ENCODE measurements at places on chromosomes 2 and 18.

DNA sequence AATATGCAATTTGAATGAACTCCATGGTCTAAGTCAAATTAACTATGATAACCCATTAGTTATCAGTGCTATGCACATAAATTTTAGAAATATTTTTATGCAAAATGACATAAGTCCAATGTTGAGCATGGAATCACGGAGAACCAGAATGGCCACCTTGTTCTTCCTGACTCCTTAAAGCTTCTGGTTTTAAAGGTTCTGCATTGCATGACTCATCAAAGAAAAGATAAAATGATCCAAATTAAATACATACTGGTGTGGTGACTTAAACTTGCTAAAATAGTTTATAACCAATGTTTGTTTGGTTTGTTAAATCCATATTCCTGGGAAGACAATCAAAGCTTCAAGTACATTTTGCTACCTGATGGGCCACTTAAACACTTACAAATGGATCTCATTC, 1146.9 kb upstream of the NRXN1 start:
- no peak for DNase-seq

DNA sequence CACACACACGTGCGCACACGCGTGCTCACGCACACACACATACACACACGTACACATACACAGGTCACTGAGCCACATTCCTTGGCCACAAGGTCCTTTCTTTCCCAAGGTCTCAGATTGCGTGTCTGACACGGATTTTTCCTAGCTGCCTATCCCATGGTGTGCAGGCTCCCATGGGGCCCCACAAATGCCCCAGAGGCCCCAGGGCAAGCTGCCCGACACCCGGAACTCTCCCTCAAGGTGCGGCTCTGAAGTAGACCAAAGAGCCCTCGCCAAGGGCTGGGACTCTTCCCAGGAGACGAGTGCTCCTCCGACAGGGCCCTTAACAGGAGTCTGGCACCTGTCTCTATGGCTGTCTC, 46.7 kb downstream of the SDC1 start:
- no peak for DNase-seq

DNA sequence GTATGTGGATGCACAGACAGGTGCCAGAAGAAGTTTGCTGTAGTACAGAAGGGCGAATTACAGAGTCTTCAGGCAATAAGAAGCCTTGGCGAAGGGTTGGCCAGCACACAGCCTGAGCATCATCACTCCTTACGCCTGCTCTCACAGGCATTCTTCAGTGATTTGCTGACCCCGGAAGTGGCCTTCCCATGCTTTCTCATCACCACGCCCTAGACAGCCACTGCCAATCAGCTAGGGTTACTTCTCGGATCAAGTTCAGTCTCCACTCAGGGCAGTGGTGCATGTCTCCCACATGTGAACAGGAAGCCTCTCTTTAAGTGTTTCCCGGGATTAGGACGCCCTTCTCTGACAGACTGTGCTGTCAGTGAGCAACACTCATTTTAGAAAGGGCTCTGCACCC, 81.8 kb downstream of the C1QL2 start:
- DNase-seq = no peak

GRCh38 chr18:53153281-53153680, 813.3 kb downstream of the DCC start:
- DNase-seq = no peak

DNA sequence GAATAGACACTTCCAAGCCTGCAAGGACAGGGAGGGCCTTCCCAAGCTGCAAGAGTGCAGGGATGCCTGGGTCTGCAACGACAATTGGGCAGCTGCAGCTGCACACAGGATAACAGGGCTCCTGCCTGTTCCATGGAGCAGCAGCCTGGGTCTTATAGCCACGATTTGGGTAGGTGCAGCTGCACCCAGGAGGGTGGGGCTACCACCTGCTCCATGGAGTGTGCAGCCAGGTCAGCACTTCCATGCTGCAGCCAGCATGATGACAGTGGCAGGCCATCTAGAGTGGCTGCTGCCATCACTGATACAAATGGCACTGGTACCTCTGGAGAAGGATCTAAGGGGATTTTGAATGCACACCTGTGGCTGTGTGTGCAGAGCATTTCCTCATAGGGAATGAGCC, 528.5 kb downstream of the DSC3 start:
- DNase-seq = no peak

GRCh38 chr2:95500854-95501253, 16.3 kb upstream of the TRIM43B start:
- no peak for DNase-seq

DNA sequence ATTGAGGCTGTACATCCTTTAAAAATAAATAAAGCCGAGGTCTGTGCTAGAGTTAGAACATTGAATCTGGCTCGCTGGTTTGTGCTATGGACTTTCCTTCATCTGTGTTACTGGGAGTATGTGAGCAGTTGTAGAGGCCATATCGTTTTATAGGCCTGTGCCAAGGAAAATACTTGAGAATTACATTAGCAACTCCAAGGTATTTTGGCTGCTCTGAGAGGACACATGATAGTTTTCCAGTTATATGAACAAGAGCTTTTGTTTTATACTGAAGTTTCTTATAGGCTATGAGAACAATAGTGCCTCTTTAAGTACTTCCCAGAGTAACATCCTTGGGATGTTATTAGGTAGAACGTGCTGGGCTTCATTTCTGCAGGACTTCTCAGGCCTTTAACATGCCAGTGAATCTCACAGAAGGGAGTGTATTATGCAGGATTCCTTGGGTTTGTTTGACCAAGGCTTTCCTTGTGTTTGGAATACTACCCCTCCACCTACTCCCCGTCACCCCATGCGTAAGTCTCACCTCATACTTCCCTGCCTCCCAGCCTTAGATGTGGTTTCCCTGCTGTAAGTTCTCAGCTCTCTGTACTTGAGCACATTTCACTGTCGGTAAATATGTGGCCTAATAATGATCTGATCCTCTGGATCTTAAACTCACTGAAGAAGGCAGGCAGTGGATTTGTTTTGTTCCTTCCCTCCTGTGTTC, 21.0 kb downstream of the TCF7L1 start:
- no peak for DNase-seq

DNA sequence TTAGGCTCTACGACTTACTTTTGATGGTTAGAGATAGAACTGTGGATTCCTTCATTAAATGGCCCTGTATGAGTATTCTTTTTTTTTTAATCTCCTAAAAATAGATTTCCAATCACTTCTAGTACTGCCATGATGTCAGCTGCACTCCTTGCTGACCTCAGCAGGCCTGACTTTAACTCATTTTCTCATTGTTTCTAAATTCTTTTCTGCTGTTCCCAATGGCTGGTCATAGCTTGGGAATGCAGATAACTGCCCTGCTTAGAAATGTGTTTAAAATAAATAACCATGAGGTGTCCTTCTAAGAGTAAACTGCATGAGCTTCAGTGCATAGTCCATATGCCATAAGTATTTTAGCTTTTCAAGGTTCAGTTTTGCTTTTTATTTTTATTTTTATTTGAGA, 15.7 kb downstream of the CCDC85A start:
- no peak for DNase-seq

DNA sequence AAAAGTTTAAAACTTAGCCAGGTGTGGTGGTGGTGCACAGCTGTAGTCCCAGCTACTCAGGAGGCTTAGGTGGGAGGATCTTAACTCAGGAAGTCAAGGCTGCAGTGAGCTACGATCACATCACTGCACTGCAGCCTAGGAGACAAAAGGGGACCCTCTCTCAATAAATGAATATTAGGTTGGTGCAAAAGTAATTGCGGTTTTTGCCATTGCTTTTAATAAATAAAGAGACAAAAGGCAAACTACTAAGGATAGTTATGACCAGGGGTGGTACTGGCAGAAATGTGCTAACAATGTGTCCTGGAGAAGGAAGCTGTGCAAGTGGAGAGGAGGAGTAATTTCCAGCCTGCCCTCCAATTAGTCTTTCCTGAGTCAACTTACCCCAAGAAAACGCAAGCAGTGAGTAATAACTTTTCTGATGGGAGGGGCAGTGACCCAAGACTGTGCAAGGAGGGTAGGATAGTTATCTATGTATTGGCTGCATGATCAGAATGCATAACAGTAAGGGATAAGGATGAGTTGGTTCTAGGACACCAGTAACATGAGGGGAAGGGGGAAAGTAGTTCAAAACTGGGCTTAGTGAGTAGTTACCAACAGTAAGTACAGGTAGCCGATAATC, 1.5 kb downstream of the EXOC6B start:
- DNase-seq = no peak
